ENCODE measurements at places on chromosomes 4 and X. TPM values are rescaled to one million over a fixed set of nuclear protein-coding genes. Genes with fewer than 3 reads are reported as not detected.
A peak's percentile ranks its signal among the peaks of the same experiment; 100 is the strongest.

GRCh38 chr4:129379429-129379828 lies 283.5 kb downstream of the C4orf33 start:
- no peak for DNase-seq

GRCh38 chr4:146142768-146143167 lies 32.8 kb upstream of the LSM6 start:
- DNase-seq: peak; percentile 55

DNA sequence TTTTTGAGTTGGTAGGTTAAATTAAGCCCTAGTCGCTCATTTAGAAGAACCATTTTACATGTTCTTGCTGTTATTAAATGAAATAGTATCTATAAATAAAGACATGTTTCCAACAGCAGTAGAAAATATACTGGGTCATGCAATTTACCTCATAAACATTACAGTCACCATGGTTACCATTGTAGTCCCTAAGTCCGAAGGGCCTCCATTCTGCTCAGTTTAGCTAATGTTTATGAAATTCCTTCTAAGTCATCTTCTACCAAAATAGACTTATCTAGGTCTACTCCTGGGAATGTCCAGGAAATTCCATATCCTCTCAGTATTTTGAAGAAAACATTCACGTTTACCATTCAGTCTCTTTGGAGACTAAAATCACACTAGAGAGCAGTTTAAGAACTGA lies 292.5 kb upstream of the DCAF8L1 start:
- no peak for DNase-seq

DNA sequence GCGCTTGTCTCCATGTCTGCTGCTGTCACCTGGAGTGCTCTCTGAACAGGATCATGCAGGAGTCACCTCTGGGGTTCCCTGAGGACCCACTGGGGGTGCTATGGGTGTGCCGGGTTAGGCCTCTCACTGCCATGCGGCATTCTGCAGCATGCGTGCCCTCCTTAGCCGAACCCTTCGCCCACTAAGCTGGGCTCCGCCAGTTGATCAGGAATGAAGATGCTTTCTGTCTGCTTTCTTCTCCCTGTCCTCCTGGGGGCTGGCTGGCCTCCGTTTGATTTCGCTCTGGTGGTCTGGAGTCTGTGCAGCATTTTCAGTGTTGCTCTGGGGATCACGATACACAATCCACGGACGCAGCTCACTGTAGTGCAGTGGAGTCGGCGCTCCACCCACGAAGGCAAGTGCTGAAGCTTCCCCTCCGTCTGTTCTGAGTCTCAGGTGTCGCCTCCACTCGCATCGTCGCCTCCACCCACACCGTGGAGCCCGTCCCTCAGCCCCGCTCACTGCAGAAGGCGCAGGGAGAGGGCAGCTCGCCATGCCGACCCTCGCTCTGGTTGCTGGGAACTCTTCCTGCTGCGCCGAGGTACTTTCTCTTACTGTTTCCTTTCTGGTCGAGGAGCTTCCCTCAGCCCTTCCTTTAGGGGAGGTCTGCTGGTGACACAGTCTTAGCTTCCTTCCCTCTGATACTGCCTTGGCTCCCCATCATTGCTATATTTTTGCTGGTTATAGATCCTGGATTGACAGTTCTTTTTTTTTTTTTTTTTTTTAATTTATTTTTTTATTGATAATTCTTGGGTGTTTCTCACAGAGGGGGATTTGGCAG lies 29.2 kb downstream of the LETM1 start:
- DNase-seq: no peak

GRCh38 chr4:38682336-38682735 lies 18.3 kb downstream of the KLF3 start:
- no peak for DNase-seq

GRCh38 chr4:7124689-7125442 lies 57.0 kb upstream of the GRPEL1 start:
- no peak for DNase-seq

GRCh38 chr4:81152839-81153713 lies 61.9 kb downstream of the PRKG2 start:
- DNase-seq: no peak

DNA sequence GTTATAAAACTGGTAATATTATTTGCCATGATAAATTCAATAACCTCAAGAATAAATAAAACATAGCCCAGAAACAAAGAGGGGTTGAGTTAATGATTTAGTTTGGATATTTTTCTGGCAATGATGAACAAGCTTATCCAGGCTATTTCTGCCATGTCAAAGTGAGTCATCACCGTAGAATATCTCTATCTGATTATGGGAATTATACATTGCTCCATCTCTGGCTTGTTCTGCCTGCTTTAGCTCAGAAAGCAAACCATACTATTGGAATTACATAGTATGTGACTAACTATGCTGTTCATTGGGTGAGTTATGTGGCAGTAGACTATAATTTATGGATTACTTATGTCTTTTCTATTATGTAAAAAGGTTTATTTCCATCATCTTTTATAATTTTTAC lies 680.1 kb upstream of the AADAT start:
- no peak for DNase-seq

DNA sequence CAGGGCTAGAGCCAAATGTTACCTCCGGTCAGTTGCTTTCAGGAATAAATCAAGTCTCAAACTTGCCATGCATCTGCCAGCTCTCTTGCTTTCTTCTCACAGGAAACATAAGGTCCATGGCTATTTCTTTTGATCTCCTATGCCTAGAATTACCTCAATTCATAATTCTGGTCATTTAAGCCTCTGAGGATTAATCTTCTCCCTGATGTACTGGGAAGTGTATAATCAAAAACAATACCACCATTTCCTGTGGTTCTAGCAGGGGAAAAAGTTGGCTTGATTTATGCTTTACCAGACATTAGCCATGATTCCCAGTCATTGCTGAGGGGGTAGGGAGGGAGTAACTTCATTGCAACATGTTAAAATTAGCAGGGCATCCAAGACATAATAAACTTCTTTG lies 268.7 kb upstream of the EMCN start:
- no peak for DNase-seq

GRCh38 chr4:24394041-24394440 lies 190.3 kb downstream of the DHX15 start:
- DNase-seq: peak; percentile 48

DNA sequence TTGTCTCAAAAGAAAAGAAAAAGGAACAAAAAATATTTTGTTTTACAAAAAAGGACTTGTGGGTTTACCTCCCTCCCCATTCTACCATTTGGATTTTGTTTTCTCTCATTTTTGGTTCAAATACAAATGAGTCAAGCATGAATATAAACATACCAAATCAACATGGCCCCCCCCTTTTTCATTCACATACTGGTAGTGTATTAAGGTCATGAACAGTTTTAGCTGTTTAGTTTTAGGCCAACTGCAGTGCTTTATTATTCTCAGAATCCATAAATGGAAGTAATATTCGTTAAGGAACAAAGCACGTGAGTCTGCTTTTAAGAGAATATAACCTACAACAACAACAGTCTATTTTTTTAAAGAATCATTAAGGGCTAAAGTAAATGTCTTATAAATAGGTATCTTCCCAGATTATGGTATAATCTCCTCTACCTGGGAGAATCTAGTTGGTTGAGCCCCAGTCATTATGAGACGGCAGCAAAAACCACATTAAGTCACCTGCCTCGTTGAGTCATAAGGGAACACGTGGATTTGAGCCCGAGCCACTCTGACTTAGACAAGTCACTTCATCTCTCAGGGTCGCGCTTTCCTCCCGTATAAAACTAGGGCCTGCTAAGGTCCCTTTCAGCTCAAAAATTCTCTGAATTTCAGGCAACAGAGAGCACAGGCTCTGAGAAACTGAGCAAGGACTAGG lies 26.7 kb downstream of the BCLAF3 start:
- no peak for DNase-seq

DNA sequence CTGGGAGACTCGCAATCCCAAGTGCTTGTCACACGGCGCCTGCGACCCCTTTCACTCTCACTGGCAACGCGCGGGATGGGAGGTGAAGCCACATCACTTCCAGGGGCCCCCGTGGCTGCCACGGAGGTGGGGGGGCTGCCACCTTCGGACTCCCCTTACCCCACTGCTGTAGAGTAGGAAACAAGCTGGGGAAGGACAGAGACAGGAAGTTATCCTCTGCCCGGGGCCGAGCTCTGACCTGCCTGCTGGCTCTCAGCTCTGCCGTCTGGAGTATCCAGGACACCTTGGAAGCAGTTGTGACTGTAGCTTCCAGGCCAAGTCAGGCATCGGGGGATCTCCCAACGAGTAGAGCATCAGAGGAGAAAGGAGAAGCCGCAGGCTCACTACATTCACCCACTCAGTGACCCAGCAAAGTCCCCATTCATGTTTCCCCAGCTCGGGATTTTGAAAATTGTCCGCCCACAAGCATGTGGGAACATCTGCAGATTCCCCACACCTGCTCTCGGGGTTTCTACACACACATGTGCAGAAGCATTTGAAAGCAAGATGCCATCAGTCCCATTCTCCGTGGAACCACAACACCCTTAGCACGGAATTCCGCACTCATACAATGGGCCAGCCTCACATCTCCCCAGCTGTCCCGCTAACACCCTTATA lies 10.8 kb downstream of the PDZD4 start:
- no peak for DNase-seq

DNA sequence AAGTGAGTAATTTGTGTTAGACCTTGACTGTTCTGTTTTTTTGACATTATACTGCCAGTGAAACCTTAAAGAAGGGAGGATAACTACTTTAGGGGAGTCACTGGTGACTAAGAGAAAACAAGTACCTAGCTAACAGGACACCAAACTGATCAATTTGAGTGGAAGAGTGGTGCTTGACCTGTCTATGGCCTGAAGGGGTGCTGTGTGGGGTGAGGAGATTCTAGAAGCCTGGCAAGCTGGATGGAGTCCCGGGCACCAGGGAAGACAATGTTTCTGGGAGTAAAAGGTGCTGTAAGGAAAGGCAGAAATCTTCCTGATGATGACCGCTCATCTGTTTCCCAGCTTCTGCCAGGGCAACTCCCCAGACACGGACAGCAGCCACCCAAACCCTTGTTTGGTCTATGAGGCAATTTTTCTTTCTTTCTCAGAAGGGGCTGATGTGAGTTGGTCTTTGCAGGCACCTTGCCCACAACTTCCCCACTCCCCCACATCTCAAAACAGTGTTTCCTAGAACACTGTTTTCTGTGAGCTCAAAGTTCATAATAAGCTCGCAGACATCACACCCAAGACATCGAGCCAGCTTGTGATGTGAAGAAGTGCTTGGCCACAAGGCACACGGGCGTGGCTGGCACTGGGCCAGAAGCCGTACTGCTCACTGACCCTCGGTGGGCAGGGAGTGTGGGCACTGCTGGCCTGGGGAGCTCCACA lies 4.6 kb downstream of the TXK start:
- DNase-seq: no peak

DNA sequence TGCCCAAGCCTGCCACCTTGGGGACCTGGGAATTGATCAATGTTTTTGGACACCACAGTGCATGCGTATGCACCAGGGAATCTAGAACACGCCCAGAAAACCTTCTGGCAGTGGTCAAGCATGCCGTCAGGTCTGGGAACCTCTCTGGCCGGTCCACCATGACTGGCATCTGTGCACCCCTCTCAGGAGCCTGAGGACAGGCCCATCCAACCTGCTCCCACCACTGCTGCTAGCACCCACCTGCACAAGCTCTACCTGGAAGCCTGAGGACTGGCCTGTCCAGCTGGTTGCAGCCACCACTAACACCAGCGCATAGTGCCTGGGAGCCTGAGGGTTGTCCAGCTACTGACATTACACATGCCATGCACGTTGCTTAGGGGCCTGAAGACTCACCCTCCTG lies 162.1 kb upstream of the GALNTL6 start:
- no peak for DNase-seq

DNA sequence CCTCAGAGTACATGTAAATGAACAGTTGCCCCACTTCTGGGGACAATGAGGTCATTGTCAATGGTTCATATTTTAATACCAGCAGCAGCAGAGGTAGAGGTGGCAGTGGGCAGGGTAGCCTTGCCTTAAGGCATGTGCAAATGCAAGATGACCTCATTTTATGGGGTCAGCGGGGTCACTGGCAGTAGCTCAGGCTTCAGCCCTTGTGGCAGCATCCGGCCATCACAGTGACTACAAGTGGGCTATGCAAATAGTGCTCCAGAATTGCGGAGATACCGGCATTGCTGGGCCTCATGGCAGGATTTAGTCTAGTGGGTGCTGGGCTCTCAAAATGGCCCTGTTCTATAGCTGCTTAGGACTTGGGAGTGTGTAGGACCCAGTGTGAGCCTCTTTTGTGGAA lies 144.7 kb downstream of the FAM47A start:
- DNase-seq: no peak

- no peak for DNase-seq
Observed at GRCh38 chrX:55659931-55660330, 36.7 kb downstream of the FOXR2 start.

DNA sequence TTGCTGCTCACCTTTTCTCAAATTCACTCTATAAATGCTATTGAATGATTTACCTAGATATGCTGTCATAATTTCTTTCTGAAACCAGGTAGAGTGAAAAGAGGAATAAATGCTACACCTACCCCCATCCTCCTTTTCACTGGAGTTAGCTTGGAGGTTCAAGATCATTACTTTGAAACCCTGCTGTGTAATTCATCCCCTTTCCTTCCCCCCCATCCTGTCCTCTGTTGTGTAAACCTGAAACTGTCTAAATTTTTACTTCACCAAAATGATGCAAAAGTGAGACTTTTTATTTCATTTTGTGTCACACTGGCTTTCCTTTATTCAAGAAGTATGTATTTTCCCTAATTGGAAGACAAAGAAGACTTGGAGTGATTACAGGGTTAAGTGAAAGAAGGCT lies 5.4 kb downstream of the ZCCHC18 start:
- no peak for DNase-seq

DNA sequence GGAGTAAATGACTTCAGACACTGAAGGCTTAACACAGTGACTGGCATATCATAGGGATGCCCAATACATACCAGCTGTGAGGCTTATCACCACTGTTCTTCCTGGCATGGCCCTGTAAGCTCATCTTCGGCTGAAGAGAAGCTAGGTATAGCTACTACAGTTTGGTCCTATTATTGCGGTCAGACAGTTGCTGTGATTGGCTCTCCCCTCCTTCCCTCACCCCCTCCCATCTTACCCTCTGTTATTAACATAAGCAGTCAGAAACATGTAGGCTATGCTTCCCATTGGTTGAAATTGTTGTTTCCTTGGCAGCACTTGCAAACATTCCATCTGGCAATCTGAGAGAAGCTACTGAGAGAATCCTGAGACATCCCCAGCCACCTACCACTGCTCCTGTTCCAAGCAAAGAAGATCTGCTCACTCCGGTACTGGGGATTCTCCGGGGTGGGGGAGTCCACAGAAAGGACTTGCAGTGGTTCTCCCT lies at the start of gene AKAP14:
Gene AKAP14 (plus strand): TSS at position 51 of the 484 bp plus-strand sequence. CDS start 7,331 bp downstream, outside the sequence.
- DNase-seq: no peak

The PITX2 gene
- not detected for polyA plus RNA-seq

The MAMLD1 gene
- polyA plus RNA-seq: 1.2 TPM

The AVPR2 gene
- not detected for polyA plus RNA-seq

The MXRA5 gene
- 7.0 TPM for polyA plus RNA-seq

The TMEM131L gene
- polyA plus RNA-seq: 9.3 TPM

The PIR gene
- polyA plus RNA-seq: 17.5 TPM

The EFHC2 gene
- 0.98 TPM for polyA plus RNA-seq

All from keratinocyte (primary cell).